ENCODE measurements at places on chromosomes 7 and 10.

GRCh38 chr10:19966751-19967150 is 150.5 kb downstream of the PLXDC2 start:
- DNase-seq: no peak

- DNase-seq: no peak
Measured at GRCh38 chr7:18835001-18835690, 282.3 kb downstream of the TWIST1 start.

DNA sequence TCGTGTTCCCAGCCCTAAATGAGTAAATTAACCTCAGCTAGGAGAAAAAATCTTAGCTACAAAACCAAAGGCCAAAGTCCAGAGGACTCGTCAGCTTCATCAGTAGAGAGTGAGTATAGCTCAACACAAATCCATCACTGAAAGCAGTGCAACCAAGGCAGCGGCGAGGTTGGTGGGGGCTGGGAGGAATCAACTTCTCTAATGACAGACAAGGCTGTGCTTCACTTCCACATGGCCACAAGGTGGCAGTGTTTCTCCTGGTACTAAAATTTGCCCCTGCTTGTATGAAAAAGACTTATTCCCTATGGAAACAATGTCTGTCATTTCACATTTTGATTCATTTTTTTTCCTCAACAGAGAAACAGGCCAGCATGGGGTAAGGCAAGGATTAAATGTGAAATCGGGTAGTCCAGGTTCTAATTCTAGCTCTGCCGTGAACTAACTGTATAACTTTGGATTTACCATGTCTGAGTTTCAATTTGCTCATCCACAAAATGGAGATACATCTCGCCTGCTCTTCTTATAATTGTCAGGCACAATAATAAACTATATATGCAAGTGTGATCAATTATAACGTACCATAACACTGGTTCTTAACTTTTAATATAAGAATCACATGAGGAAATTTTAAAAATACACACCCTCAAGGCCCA is 39.3 kb downstream of the FAS start:
- peak; percentile 57 for DNase-seq

- DNase-seq: no peak
Measured at GRCh38 chr7:48179496-48180030, 8.3 kb downstream of the ABCA13 start.

DNA sequence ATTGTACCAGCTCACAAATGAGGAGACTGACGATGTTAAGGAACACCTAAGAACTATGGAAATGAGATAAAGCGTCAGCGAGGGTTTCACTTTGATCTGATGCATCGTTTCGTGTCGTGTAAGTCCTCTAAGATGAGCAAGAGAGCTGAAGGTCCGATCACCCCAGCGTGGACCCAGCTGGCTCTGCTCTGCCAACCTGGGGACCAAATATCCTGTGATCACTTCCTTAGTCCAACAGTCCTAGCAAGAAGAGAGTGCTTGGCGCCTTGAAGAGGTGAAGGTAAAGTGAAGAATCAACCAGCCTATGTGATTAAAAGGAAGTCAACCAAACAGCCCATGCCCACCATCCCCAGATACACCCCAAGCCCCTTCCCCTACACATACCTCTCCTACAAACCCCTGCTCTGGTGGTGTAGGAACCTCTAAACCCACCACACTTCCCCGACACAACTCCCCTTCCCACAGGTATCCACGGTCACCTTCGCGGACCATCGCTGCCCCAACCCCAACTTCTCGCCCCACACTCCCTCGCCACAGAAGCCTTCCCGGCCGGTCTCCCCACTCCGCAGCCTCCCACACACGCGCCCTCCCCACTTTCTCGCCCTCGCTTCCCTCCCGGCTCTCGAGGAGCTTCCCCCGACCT is 722 bp downstream of the UPF2 start:
- DNase-seq: peak; percentile 12

GRCh38 chr7:128075242-128076095 is 44.2 kb upstream of the LRRC4 start:
- no peak for DNase-seq

- DNase-seq: no peak
Measured at GRCh38 chr7:69708857-69709256, 110.6 kb downstream of the AUTS2 start.

- peak; percentile 65 for DNase-seq
Measured at GRCh38 chr7:64098-64915, 128.1 kb upstream of the FAM20C start.

GRCh38 chr7:106752367-106752766 is 91.4 kb upstream of the CCDC71L start:
- no peak for DNase-seq

- DNase-seq: no peak
Measured at GRCh38 chr7:130154131-130154500, 51.1 kb downstream of the TMEM209 start.

DNA sequence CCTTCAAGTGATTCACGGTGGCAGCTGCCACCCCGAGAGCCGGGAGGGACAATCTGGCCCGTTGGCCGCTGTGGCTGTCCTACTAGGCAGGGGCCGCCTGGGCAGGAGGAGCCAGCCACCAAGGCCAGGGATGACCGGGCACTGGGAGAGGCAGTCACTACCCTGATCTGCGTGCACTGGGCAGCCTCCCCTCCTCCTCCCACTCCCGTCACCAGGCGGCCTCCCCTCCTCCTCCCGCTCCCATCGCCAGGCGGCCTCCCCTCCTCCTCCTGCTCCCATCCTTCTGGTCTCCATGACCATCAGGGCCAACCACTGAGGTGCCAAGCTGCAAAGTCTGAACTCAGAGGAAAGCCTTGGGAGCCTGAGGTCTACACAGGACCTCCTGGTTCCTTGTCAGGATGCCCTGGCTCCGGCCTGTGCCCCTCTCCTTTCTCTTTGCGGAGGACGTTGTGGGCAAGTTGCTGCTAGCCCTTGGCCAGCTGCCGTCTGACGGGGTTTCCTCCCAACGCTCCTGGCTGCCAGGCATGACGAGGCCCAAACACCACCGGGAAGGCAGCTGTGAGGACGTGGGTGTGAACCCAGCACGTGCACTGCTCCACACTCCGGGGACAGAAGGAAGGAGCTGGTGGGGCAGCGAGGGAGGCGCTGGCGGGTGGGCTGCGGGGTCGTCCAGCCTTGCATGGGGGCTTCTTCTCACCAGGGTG is 131.1 kb downstream of the WDR37 start:
- no peak for DNase-seq

GRCh38 chr10:96208271-96208670 is 63.1 kb downstream of the BLNK start:
- no peak for DNase-seq

DNA sequence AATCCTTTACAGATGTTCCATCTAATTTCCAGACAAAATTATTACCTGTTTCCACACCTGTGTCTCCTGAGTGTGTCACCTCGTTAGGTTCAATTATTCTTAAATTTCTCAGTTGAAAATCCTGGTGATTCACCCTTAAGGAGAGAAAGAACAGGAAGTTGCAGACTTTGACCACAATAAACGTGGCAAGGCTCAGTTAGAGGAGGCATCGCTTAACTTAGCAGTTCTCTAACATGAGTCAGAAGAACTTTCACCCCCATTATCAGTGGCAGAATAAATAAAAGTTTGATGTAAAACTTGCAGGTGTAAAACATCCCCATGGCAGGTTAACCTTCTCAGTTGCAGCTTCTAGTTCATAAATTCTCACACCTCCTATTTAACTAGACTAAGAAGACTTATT is 8.3 kb downstream of the XPNPEP1 start:
- DNase-seq: peak; percentile 71

- DNase-seq: no peak
Measured at GRCh38 chr7:50416527-50417182, 33.5 kb downstream of the FIGNL1 start.

- no peak for DNase-seq
Measured at GRCh38 chr10:10313149-10313835, 704.4 kb upstream of the CELF2 start.
